ENCODE measurements at places on chromosomes 7 and 10. TPM values are rescaled to one million over a fixed set of nuclear protein-coding genes. Genes with fewer than 3 reads are reported as not detected.

Gene NPC1L1
- 0.32 TPM for total RNA-seq

Gene GJC3
- total RNA-seq = not detected

Gene POU6F2
- 19.7 TPM for total RNA-seq

Gene EMX2
- total RNA-seq = 22.8 TPM

Gene UROS
- 75.9 TPM for total RNA-seq

Gene SPDYE9
- total RNA-seq = not detected

Gene PRPS1L1
- total RNA-seq = not detected

Gene CSTF2T
- total RNA-seq = 31.3 TPM

Gene ZNF438
- 10.3 TPM for total RNA-seq
